Suppressor macrophage (primary cell): ENCODE measurements at places on chromosomes 13 and 19.
A peak's percentile ranks its signal among the peaks of the same experiment; 100 is the strongest.

GRCh38 chr19:48477698-48478338 lies 8.6 kb downstream of the CYTH2 start:
- no peak for DNase-seq

DNA sequence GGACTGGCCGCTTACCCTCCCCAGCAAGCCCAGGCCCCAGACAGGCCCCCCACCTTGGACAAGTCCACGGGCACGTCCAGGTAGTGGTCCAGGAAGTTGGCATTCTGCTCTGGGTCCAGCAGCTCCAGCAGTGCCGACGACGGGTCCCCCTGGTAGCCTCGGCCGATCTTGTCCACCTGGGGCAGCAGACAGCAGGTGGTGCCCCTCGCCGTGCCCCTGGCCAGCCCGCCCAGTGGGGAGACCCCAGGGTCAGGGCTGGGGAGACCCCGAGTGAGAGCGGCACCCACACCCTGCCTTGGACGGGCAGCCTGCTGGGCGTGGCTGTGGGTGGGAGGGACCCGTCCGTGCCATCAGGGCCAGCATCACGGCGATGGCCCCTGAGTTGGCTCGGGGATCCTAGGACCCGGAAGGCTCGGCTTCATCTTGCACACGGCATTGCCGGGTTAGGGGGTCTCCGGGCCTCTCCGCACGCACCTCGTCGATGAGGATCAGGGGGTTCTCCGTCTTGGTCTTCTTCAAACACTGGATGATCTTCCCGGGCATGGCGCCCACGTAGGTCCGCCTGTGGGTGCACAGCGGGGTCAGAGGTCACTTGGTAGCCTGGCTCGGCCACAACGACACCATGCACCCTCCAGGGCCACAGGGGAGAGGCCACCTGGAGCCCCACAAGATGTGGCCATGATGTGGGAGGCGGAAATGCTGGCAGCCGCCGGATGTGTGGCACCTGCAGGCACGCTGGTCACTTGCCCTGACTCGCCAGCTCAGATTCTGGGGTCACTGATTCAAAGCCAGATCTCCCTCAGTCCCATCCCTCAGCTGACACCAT lies 6.3 kb downstream of the RPL36 start:
- no peak for DNase-seq

DNA sequence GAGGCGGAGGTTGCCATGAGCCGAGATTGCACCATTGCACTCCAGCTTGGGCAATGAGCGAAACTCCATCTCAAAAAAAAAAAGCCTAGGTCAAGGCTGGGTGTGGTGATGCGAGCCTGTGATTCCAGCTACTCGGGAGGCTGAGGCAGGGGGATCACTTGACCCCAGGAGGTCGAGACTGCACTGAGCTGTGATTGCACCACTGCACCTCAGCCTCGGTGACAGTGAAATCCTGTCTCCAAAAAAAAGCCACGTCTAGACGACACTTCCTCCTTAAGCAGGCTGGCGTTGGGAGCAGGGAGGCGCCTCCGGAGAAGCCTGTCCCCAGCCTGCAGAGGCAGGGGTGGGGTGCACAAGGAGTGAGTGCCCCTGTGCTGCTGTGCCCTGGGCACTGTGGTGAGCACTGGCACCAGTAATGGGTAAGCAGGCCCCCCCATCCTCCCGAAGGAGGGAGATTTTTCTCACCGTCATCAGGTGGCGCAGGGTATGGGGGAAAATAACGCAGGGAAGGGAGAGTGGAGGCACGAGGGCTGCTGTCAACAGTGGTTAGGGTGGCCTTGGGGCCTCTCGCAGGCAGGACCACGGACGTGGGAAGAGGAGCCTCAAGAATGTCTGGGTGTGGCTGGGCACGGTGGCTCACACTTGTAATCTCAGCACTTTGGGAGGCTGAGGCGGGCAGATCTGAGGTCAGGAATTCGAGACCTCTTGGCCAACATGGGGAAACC lies 706 bp downstream of the P2RY11 start:
- DNase-seq, result peak; percentile 86

GRCh38 chr13:34513526-34513925 lies 428.5 kb upstream of the NBEA start:
- no peak for DNase-seq

- DNase-seq, result peak; percentile 63
Observed at GRCh38 chr19:50728084-50728737, 5.0 kb downstream of the CLEC11A start.

DNA sequence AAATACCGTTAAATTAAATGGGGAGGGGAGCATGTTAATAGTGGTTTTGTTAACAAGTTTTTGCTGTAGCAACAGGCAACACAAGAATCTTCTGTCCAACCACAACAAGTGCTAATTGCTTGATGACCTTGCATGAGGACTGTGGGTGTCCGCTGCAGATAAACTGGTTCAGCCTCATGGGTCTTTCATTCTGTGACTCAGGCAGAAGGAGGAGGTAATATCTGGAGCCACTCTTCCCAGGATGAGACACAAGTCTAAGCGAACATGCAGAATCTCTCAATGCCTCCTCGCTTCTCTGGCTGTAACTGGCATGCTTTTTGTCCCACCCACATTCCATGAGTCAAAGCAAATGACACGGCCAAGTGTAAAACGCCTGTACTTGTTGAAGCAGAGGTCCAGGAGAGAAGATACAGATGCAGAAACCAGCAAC lies 56.6 kb upstream of the MYO16 start:
- DNase-seq, result no peak

- no peak for DNase-seq
Observed at GRCh38 chr13:41956272-41956671, 4.6 kb downstream of the VWA8 start.

- no peak for DNase-seq
Observed at GRCh38 chr19:49155005-49155819, at the start of gene HRC. Gene HRC, minus strand, starts transcription at chr19:49155396. Its CDS starts 159 bp downstream, at chr19:49155237.

DNA sequence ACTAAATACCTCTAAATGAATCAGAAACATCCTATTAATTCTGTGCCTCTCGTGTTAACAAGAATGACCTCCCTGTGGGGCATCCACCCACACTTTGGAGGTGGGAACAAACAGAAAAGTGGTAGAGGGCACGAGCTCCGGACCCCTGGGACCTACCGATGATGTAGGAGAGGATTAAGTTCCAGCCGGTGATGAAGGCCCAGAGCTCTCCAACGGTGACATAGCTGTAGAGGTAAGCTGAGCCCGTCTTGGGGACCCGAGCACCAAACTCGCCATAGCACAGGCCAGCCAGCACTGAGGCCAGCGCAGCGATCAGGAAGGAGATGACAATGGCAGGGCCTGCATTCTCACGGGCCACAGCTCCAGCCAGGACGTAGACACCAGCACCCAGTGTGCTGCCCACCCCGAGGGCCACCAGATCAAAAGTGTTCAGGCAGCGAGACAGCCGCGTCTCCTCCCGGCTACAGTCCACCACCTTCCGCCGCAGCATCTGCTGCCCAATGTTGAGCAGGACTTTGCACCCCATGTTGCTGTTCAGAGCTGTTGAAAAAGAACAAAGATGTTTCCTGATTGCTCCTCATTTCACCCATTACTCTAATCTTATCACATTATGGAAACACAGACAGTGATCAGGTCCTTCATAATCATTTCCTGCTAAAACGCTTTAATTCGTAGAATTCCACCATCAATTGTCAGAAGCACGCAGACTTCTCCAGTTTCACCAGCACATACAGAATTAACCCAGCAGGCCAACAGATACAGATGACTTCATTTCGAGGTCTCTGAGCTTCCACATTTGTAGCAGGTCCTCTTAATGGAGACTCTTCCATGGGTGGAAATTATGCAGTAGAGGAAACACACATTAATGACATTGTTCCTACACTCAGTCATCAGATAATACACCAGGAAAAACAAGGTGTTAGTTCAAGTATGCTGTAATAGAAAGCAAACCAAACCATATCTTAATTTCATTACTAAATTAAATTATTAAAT lies 59.5 kb downstream of the SLC7A1 start:
- DNase-seq, result no peak

DNA sequence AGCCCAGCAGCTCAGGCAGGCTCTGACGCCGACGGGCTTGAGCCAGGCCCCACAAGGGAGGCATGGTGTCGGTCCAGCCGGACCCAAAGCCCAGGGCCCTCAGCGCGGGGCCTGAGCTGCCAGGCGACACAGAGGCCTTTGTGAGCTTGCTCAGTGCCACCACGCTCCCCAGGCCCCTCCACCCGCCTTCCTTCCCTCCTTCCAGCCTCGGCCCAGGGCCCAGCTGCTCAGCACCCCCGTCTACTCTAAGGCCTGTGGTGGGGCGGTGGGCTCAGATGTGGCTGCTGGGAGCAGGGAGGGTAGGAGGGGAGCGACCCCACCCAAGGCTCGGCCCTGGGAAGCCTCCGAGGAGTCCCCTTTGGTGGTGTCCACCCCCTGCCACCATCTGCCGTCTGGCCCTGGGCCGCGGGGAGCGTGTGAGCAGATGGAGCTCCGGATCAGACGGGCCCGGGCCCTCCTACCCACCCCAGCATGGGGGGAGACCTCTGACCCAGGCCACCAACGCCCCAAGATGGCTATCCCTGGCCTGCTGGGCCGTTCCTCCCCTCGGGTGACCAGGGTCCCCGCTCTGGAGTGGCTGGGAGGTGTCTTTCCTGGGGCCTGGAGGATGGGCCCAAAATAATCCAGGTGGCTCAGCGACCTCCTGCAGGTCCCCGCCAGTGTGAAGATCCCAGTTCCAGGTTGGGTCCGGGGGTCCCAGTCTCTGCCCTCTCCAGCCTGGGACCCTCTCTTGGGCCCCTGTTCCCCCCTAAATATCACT lies 7.8 kb downstream of the ZBTB7A start:
- DNase-seq, result no peak

- peak; percentile 36 for DNase-seq
Observed at GRCh38 chr19:17743874-17744580, 7.2 kb upstream of the FCHO1 start.

GRCh38 chr13:40540328-40541044 lies 126.0 kb downstream of the FOXO1 start:
- no peak for DNase-seq

- no peak for DNase-seq
Observed at GRCh38 chr19:8206147-8207087, 2.8 kb upstream of the CERS4 start.

- peak; percentile 83 for DNase-seq
Observed at GRCh38 chr13:27635266-27635665, 13.6 kb downstream of the POLR1D start.

- no peak for DNase-seq
Observed at GRCh38 chr19:21626091-21626490, 120.7 kb downstream of the ZNF429 start.

- no peak for DNase-seq
Observed at GRCh38 chr19:1065606-1066109, 1.3 kb upstream of the ARHGAP45 start.

- DNase-seq, result no peak
Observed at GRCh38 chr13:90084684-90085290, 1262.7 kb upstream of the MIR17HG start.

- no peak for DNase-seq
Observed at GRCh38 chr19:49064768-49065611, at the start of gene NTF4. Gene NTF4, minus strand, starts transcription at chr19:49064818. Its CDS starts 2,821 bp downstream, at chr19:49061997.

- DNase-seq, result no peak
Observed at GRCh38 chr19:40055049-40055448, 982 bp downstream of the ZNF780B start.

- no peak for DNase-seq
Observed at GRCh38 chr13:105804561-105805190, 730.8 kb downstream of the EFNB2 start.

DNA sequence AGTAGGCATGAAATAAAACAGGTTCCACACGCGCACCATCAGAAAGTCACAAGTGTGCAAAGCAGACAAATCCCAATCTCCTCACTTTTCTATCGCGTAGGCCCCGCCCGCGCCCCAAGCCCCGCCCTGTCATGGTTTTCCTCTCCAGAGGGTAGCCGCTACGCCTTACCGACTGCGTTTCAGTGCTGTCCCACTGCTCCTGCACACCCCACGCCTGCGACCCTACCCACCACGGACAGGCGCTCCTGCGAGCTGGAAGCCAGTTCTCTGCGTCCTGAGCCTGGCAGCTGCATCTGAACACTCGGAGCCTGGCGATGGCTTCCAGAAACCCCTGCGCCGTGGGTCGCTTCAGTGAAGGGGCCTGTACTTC lies 379 bp upstream of the ZNF470 start:
- peak; percentile 41 for DNase-seq

DNA sequence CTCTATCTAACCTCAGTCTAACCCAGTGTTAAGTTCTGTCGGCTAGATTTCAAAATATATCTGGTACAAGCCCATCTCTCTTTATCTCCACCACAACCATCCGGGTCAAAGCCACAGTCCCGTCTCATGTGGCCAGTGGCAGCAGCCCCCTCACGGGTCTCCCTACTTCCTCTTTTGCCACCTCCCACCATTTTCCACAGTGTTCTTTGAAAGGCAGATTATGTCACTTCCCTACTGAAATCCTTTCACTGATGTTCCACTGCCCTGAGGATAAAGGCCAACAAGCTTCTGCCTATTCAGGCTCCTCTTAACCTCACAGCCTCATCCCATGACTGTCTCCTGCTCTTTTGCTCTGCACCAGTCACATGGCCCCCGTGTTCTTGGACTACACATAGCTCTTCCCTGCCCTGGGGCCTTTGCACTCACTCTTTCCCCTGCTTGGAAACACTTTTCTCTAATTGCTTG lies 117.2 kb downstream of the UBL3 start:
- DNase-seq, result peak; percentile 62

- no peak for DNase-seq
Observed at GRCh38 chr13:75368167-75368566, 113.8 kb downstream of the TBC1D4 start.

- peak; percentile 15 for DNase-seq
Observed at GRCh38 chr13:90293793-90294361, 1053.6 kb upstream of the MIR17HG start.

DNA sequence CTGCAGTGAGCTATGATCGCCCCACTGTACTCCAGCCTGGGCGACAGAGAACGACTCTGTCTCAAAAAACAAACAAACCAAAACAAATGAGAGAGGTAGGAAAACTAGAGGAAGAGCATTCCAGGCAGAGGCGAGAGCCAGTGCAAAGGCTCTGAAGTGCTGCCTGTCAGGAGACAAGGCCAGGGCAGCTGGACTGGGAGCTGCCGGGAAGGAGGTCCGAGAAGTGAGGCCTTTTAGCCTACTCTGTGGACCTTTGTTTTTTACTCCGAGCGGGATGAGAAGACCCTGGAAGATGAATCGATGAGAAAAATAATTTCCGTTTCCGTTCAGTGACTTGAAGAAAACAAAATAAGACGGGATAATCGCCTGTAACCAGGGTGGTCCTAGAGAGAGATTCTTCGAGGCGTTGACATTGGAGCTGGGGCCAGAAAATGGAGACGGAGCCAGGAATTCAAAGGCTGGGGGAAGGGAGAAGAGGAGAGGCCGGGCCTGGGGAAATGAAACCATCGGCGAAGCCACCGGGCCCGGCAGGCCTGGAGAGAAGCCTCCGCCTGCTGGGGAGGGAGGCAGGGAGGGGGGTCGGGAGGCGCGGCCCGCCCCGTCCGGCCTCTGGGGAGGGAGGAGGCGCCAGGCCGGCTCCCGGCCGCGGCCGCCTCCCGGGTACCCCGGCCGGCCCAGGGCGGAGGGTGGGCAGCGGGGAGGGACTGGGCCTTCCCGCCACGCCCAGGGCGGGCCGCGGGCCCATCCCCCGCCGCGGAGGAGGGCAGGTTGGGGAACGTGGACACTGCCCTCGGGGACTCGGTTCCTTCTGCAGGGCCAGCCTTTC lies 7.8 kb upstream of the SERTAD1 start:
- peak; percentile 94 for DNase-seq

DNA sequence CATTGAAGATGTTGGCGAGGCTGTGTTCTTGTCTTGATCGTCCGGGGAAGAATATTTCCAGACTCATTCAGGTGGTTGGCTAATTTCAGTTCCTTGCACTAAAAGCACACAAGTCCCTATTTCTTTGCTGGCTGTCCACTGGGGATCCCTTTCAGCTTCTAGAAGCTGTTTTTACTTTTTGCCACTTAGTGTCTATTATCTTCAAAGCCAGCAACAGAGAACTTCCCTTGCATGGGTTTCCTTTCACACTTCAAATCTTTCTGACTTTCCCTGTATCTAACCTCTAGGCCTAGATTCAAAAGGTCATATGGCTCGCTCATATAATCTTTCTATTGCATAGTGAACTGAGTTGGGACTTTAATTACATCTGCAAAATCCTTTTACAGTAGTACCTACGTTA lies 215.3 kb upstream of the PCDH9 start:
- DNase-seq, result no peak
